ENCODE measurements at places on chromosomes 7 and 10. TPM values are rescaled to one million over a fixed set of nuclear protein-coding genes. Genes with fewer than 3 reads are reported as not detected.

LRRD1 gene
- not detected for total RNA-seq

JCAD gene
- total RNA-seq = 0.04 TPM

ANXA8 gene
- not detected for total RNA-seq

ZNF117 gene
- total RNA-seq = 6.6 TPM

DYNC1I1 gene
- 0.08 TPM for total RNA-seq

CC2D2B gene
- 0.20 TPM for total RNA-seq

TRRAP gene
- total RNA-seq = 10.5 TPM

FBH1 gene
- 53.3 TPM for total RNA-seq

PDK4 gene
- total RNA-seq = not detected

GPR15LG gene
- not detected for total RNA-seq

CLDN4 gene
- total RNA-seq = 28.2 TPM

CREB5 gene
- 0.38 TPM for total RNA-seq

MSMB gene
- not detected for total RNA-seq

ANXA8L1 gene
- total RNA-seq = not detected

EPHB6 gene
- not detected for total RNA-seq

DGKI gene
- not detected for total RNA-seq

SBDS gene
- 79.3 TPM for total RNA-seq

SLC18A3 gene
- total RNA-seq = not detected

TEX36 gene
- not detected for total RNA-seq

PIK3CG gene
- not detected for total RNA-seq

AGMO gene
- not detected for total RNA-seq

RARRES2 gene
- 94.6 TPM for total RNA-seq

MMP21 gene
- not detected for total RNA-seq

CHCHD3 gene
- 113 TPM for total RNA-seq

HHEX gene
- total RNA-seq = 46.3 TPM

ADO gene
- total RNA-seq = 15.9 TPM

IL2RA gene
- not detected for total RNA-seq

APBB1IP gene
- total RNA-seq = not detected

CDK14 gene
- total RNA-seq = 0.71 TPM

GRID1 gene
- total RNA-seq = not detected

GPR146 gene
- 2.0 TPM for total RNA-seq

CALY gene
- total RNA-seq = not detected

PTF1A gene
- total RNA-seq = not detected
